ENCODE measurements at places on chromosomes 13 and 19.

- DNase-seq = no peak
Observed at GRCh38 chr13:46621792-46622629, 69.0 kb downstream of the LRCH1 start.

DNA sequence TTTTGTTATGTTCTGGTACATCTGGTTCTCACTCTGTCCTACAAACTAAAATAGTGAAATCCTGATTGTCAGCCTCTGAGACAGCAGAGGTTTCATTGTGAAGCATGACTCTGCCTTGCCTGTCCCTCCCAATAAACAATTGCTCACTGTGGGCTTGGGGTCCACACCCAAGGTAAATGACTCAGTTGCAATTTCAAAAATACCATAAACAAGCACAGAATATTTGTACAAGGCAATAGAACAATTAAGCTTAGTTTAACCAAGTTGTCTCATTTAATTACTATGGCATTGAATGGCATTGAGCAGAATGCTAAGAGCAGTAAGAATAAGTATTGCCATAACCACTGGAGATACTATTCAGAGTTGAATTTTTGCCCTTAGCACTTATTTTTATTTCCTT is 353.6 kb downstream of the SPRY2 start:
- no peak for DNase-seq

DNA sequence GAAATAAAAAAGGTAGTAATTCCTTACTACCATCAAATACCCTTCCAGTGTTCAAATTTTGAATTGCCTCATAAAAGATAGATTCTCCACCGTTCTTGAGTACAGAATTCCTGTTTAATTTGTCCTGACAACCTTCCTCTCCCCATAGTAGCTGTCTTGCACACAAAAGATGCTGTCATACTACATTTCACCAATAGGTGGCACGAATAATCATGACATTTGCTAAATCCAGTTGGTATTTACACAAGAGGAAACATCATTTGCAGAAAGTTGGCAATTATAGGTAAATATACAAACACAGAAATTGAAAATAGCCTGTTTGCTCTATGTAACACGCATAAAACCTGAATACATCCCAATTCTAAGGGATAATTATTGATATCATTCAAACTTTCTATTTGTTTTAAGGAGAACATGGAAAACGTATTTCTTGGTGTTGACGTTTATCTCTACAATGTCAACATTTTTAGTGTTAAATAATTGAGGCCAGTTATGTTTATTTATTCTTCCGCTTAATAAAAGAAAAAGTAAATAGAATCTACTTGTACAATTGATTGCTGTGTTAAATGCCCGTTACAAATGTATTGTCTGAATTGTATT is 58.3 kb upstream of the CLDN10 start:
- DNase-seq = no peak

GRCh38 chr19:49058562-49058961 is 1.0 kb upstream of the CGB7 start:
- no peak for DNase-seq

- DNase-seq = no peak
Observed at GRCh38 chr13:43444081-43444480, 342.7 kb downstream of the ENOX1 start.

DNA sequence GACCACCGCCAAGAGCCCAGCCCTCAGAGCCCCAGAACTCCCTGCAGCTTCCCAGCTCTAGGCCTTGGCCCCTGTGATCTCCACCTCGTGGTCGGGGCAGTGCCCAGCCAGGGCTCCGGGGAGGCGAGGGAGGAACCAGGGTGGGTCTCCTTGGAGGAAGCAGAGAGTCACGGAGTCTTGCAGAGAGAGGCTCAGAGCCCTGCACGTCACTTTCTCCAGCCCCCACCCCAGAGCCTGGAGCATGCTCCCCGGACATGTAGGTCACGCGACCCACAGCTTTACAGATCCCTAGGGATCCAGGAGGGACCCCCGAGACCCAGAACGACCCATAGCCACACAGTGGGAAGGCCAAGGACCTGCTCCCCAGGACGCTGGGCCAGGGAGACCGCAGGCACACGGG is 11.9 kb downstream of the GADD45B start:
- no peak for DNase-seq

GRCh38 chr13:101785858-101786257 is 333.4 kb downstream of the ITGBL1 start:
- no peak for DNase-seq

DNA sequence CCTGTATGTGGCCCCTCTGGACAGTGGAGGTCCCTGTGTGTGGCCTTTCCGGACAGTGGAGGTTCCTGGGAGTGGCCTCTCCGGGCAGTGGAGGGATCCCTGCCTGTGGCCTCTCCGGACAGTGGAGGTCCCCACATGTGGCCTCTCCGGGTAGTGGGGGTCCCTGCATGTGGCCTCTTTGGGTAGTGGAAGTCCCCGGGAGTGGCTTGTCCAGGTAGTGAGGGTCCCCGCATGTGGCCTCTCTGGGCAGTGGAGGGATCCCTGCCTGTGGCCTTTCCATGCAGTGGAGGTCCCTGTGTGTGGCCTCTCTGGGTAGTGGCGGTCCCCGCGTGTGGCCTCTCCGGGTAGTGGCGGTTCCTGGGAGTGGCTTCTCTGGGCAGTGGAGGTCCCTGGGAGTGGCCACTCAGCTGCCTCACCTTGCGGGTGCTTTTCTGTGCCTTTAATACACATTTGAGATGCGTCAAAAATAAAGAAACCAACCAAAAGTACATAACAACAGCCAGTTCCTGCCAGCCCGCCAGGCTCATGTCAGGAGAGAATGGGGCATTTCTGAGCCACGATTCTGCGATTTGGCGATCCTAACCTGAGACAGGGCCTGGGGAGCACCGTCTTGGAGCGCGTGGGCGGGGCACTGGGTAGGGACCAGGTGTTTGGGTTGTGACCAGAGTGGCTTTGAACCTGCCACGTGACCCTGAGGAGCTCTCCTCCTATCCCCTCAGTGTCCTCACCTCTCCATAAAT is 194.7 kb downstream of the ZNF536 start:
- DNase-seq = no peak

DNA sequence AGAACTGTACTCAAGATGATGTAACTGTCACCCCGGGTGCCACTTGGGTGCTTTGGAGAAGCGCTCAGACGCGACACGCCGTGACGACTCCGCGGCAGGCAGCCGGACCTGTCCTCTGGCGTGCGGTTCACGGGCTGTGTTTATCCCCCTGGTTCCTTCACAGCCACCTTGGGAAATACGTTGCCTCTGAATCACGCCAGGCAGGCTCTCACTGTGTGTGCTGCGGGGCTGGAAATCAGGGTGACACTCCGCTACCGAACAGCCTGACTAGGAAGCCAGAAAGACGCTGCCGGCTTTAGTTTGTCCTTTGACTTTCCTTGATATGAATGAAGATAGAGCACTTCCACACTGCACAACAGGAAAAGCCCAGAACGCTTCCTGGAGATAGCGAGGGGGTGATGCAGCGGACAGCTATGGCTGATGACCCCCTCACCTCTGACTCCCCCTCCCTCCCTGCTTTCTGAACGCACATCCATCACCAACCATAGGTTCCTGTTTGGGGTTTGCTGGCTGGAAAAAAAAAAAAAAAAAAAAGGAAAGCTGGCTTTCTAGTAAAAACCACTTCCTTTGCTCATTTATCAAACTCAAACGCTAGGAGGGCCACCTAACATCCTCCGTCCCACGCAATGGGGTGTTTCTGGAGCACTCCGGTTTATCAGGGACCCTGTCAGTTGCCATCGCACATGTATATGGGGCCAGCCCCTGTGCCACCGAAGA is 3.7 kb upstream of the GP6 start:
- DNase-seq = no peak
